MG63 (cell line): ENCODE measurements at places on chromosomes 3 and 15. TPM values are rescaled to one million over a fixed set of nuclear protein-coding genes. Genes with fewer than 3 reads are reported as not detected.

- no peak for DNase-seq
Observed at GRCh38 chr3:55654123-55654760, 167.1 kb upstream of the WNT5A start.

DNA sequence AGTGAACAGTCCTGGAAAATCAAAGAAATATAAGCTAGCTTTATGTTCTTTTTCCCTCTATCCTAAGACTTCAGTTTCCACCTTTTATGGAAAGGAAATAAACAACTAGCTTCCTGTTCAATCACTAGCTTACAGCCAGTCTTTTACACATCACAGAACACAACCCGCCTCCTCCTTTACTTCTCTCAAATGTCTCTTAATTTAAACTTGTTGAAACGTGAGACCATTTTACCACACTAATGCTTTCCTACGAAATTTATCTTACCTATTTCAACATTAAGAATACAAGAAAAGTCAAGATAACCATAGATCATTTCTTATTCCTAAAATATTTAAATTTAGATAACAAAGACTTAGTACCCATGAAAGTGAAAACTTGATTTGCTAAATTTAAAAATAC is 6.2 kb downstream of the PRTG start:
- DNase-seq, result no peak

DNA sequence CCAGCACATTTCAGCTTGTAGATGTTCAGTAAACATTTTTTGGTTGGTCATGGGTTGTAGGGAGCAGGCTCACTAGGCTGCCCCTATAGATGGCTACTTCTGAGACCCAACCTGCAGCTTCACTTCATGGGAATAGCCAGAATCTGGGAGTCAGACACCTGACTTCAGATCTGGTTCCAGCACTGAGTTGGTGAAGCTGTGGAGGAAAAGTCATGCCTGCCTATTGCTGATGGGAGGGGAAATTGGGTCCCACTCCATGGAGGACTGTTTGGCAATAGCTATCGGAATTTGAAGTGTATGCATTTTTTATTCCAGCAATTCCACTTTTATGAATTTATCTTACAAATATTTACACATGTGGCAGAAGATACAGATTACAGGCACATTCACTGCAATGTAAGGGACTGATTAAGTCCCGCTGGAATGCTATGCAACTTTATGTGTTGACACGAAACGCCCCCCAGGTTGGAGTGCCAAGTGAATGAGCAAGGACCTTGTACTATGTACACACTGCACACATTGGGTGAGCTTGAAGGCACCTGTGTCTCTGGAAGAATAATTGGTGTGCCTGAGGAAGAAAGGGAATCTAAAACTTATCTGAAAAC is 7.8 kb upstream of the CCR1 start:
- DNase-seq, result peak; percentile 62

DNA sequence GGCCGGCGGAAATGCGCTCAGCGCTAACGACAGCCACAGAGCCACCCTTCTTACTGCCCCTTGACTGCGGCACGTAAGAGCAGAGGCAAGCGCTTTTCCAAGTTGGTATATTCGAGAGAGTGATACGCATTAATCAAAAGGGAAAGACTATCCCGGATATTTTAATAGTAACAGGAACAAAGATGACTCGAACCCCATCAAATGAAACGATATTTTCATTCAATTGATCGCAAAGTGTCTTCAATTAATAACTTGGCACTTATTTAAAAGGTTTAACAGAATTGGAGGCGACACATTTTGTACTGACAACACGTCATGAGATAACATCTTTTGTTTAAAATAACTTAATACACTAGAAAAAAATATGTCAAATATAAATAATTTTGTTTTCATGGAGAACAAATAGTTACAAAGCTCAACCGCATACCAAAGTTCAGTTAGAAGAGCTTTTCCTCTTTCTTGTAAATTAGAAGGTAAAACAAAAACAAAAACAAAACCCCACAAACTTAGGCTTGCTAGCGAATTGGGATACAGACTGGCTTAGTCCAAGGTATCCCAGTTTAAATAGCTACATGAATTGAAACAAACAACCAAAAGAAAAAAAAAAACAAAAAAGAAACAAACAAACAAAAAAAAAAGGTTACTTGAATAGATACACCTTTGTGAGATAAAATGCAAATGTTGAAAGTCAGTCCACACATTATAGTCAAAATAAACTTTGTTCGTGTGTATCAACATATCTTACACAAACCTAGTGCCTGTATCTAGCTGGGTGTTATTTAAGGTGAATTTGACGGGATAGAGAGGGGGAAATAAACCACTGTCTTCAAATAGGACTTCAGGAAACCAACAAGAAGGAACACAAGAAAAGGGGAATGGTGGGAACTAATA is 10.2 kb downstream of the SHOX2 start:
- no peak for DNase-seq

AADACL2 gene
- not detected in 2 replicates for total RNA-seq

SLC28A1 gene
- not detected in 2 replicates for total RNA-seq
